Endothelial cell of umbilical vein (primary cell): ENCODE measurements at places on chromosomes 11 and 22. TPM values are rescaled to one million over a fixed set of nuclear protein-coding genes. Genes with fewer than 3 reads are reported as not detected.

GGTLC2 gene
- total RNA-seq = not detected in 2 replicates

SC5D gene
- total RNA-seq = 40.0 and 40.2 TPM in 2 replicates

APLNR gene
- total RNA-seq = 0.09 and 0.38 TPM in 2 replicates

KCNE3 gene
- total RNA-seq = 1.3 and 2.2 TPM in 2 replicates

CCDC73 gene
- not detected in 2 replicates for total RNA-seq

PRAME gene
- not detected in 2 replicates for total RNA-seq

MRPL40 gene
- total RNA-seq = 27.4 and 30.6 TPM in 2 replicates

YPEL4 gene
- total RNA-seq = 0.24 and 0.30 TPM in 2 replicates

DNA sequence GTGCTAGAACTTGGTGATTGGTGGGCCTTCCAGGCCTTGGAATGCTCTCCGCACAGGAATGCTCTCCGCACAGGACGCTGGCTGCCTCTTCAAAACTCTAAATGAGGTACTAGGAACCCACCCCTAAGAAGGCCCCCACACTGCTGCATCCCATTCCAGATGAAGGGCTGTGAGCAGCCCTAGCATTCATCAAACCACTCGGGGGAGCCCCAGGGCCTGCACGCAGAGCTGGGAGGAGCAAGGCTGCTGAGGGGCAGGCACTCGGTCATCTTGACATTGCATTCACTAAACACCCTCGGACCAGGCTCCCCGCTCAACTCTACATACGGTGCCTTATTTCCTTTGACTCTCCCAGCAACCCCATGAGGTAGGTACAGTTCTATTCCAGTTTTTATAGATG, 49.2 kb upstream of the EMID1 start:
- no peaks in the 10 kb centered on the region for H3K36me3 ChIP-seq
- H3K27me3 ChIP-seq = peaks cover 2% of the 10 kb centered on the region
- DNase-seq = no peak
- no peak overlapping the region for H3K4me3 ChIP-seq
- no peak overlapping the region for H3K27ac ChIP-seq

DNA sequence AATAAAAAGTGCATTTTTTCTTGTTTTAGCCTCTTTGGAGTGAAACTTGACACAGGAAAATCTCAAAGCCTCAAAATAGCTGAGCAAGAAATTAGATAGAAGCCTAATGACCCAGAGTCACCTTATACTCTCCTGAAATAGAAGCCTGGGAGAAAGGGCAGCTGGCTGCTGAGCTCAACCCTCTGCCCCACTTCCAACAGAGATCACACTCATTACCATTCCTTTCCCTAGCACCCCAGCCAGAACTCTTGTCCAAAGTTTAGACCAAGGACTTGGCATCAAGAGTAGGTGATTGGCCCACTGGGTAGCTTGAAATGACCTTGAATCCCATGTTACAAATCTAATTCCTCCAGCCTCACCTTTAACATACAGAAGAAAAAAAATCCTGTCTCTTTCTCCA, 62.7 kb upstream of the AMOTL1 start:
- H3K4me3 ChIP-seq = no peak overlapping the region
- peaks cover 13% of the 10 kb centered on the region for H3K27me3 ChIP-seq
- no peak overlapping the region for H3K27ac ChIP-seq
- H3K4me1 ChIP-seq = no peaks in the 10 kb centered on the region
- DNase-seq = no peak
- H3K36me3 ChIP-seq = no peaks in the 10 kb centered on the region

DNA sequence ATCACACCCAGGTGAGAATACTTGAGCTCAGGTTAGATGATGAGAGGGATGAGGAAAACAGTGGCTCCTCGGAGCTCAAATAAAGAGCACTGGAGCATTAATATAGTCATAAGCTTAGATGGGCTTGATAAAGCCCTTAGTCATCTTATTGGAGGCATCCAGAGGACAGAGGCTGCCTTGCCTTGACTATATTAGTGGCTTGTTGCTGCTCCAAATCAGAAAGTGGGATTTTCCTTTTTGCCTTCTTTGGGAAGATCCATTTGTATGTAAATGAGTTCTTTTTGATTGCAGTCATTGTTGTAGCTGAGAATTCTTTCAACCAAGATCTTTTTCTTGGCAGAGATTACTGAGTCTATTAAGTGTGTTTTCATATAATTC, 18.9 kb downstream of the ADM start:
- no peaks in the 10 kb centered on the region for H3K27me3 ChIP-seq

DNA sequence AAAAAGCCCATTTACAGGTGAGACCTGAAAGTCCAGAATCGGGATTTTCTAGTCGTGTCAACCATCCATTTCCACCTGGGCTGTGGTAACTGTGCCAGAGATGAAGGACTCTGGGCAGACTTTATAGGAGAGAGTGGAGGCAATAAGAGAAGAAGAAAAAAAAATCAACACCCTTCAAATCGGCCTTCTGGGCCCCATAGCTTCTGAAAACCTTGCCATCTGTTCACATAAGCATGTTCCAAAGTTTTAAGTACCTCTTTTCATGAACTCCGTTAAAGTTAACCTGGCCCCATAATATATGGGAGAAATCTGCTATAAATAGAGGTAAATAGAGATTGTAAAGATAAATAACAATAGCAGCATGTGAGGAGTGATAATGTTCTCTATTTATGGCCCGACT, 470.5 kb downstream of the MIAT start:
- no peak overlapping the region for H3K4me3 ChIP-seq
- DNase-seq = no peak

DNA sequence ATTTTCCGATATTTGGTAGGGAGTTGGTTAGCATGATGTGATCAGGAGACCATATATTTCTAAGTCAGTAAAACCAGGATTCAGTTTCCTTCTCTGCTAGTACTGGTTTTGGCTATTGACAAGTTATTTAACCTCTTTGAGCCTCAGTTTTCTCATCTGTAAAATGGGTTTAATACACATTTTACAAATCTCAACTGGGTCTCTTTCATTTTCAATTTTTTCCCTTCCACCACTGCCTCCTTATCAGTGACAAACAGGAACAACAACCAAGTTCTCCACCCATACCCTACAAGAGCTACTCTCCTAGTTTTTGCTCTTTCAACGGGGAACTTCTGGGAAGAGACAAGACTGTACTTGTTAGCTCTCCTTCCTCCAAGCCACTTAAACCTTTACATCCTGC, 6.2 kb upstream of the APLP2 start:
- H3K4me3 ChIP-seq = no peak overlapping the region
- no peaks in the 10 kb centered on the region for H3K36me3 ChIP-seq
- H3K27me3 ChIP-seq = peaks cover 7% of the 10 kb centered on the region
- H3K27ac ChIP-seq = no peak overlapping the region
- no peak for DNase-seq
- peaks cover 2% of the 10 kb centered on the region for H3K4me1 ChIP-seq

- DNase-seq = no peak
- no peak overlapping the region for H3K4me3 ChIP-seq
- no peak overlapping the region for H3K27ac ChIP-seq
- H3K4me1 ChIP-seq = peaks cover 30% of the 10 kb centered on the region
- no peaks in the 10 kb centered on the region for H3K27me3 ChIP-seq
Measured at GRCh38 chr22:44019416-44019815, 4.7 kb upstream of the PARVB start.

- H3K4me3 ChIP-seq = no peak overlapping the region
- H3K27ac ChIP-seq = peak overlapping the region; percentile 18
- H3K27me3 ChIP-seq = no peaks in the 10 kb centered on the region
- peak; percentile 78 for DNase-seq
Measured at GRCh38 chr22:37303821-37304274, 21.5 kb downstream of the CYTH4 start.

GRCh38 chr22:47345025-47345424, 582.6 kb downstream of the TBC1D22A start:
- H3K27ac ChIP-seq = no peak overlapping the region
- no peak for DNase-seq
- H3K4me3 ChIP-seq = no peak overlapping the region
